A673 (cell line): ENCODE measurements at places on chromosomes 12 and 14. TPM values are rescaled to one million over a fixed set of nuclear protein-coding genes. Genes with fewer than 3 reads are reported as not detected.
A peak's percentile ranks its signal among the peaks of the same experiment; 100 is the strongest.

BEGAIN gene
- total RNA-seq: 0.84 and 1.3 TPM in 2 replicates

VDR gene
- total RNA-seq: 0.43 and 0.76 TPM in 2 replicates

DNA sequence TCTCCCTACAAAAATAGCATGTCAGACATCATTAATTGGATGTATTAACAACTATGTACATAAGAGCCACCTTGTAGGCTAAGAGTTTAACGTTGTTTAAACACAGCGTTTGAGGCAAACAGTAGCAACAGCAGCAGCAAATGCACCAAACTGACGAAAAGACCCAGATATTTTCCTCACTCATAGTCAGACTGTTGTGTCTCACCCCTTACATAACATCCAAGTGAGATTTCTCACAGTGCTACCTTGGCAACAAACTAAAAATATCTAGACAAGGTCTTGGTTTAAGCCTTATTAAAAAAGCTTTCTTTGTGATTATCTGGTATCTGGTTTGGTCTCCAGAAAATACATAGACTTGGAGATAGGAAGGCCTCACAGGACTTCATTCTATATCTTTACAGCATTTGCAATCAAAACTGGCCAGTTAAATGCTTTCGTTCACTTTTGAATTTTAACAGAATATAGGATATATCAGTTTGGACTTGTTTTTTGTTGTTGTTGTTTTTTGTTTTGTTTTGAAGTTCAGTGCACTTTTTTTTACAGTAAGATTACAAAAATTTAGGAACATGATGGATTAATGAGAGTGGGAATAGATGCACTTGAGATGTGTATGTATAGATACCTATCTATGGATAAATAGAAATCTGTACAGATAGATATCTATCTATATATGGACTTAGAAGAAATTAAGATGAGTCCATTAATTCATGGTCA is 4.1 kb downstream of the BHLHE41 start:
- no peak overlapping the region for H3K27ac ChIP-seq
- H3K36me3 ChIP-seq: no peaks in the 10 kb centered on the region
- peaks cover 22% of the 10 kb centered on the region for H3K27me3 ChIP-seq
- peaks cover 18% of the 10 kb centered on the region for H3K4me1 ChIP-seq
- no peak overlapping the region for H3K4me3 ChIP-seq

DNA sequence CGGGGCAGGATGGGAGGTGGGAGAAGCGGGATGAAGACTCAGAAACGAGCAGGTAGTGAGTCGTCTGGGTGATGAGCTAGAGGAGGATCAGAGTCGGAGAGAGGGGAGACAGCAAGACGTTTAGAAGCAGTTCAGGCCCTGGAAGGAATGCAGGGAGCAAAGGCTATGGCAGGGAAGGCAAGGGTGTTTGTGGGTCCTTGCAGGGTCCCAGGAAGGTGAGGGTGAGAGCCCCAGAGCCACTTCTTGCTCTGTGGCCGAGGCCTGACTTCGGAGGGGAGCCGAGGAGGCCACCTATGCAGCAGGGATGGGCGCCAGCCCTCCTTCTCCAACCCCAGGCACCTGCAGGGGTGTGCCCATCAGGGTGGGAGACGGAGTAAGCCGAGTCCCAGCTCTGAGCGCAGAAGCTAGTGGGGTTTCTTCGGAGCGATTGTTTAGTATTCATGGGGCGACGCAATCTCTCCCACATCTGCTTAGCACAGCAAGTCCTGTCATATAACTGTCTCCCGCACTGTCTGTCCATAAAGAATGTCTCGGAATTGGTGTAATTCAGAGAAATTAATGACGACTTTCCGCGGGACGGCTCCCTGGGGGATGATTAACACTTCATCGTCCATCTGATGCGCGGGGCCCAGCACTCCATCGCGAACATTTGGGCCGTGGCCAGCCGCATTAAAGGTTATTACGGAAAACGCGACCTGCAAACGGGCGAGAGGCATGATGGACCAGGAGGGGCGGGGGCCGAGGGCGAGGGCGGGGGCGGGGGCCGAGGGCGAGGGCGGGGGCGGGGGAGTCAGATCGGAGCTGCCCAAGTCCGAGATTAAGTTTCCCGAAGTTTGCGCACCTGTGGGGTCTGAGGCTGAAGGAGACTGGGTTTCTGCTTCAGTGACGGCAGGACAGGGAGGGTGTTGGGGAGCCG is 12.2 kb upstream of the CALCOCO1 start:
- H3K27me3 ChIP-seq: peaks cover 3% of the 10 kb centered on the region
- peak overlapping the region; percentile 29 for H3K4me3 ChIP-seq
- peak; percentile 70 for DNase-seq
- peaks cover 30% of the 10 kb centered on the region for H3K4me1 ChIP-seq

SPRING1 gene
- 21.3 and 23.0 TPM in 2 replicates for total RNA-seq

GRCh38 chr14:24315807-24316596 is 4.7 kb downstream of the LTB4R start:
- no peaks in the 10 kb centered on the region for H3K36me3 ChIP-seq
- no peak overlapping the region for H3K27ac ChIP-seq
- H3K27me3 ChIP-seq: no peaks in the 10 kb centered on the region
- no peak overlapping the region for H3K4me3 ChIP-seq
- peaks cover 3% of the 10 kb centered on the region for H3K4me1 ChIP-seq

KRT8 gene
- total RNA-seq: 15.4 and 16.2 TPM in 2 replicates

ALDH1L2 gene
- total RNA-seq: 3.4 and 4.9 TPM in 2 replicates

DNA sequence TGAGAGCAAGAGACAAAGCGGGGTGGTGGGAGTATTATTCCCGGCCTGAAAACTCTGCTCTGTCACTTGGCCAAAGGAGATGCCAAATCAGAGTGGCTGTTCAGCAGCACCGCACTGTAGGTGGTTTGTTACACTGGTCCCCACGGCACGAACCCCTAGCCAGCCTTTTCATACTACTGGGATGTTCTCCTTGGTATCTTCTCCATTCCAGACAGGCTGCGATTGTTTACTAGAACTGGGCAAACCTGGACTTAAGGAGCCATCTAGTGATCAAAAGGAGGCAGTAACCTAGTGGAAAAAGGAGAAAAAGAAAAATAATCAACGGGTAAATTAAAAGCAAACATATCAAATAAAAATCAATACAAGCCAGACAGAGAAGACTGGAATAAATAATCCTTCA is 58.9 kb upstream of the TMTC2 start:
- H3K27ac ChIP-seq: no peak overlapping the region
- H3K4me1 ChIP-seq: no peaks in the 10 kb centered on the region
- no peaks in the 10 kb centered on the region for H3K27me3 ChIP-seq
- H3K36me3 ChIP-seq: no peaks in the 10 kb centered on the region

DNA sequence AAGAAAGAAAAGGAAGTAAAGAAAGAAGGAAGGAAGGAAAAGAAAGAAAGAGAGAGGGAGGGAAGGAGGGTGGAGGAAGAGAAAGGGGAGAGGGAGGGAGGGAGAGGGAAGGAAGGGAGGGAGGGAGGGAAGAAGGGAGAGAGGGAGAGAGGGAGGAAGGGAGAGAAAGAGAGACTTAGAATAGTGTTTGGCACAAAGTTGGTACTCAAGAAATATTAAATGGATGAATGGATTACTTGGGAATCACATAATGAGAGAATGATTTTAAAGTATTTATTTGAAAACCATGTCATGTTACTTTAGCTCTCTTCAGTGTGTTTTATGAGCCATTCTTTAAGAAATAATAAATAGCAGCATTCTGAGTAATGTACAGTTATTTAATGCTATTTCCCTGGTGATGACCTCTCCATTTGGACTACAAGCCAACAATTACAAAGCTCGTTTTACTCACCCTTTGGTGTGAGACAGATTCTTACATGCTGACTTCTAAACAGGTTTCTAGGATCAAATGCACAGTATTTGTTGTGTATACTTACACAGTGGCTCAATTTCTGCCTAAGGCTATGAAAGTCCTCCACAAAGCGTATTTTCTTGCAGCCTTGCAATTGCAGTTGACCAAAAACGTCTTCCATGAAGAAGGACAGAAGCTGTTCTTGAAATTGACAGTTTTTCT is 861 bp downstream of the IL26 start:
- H3K27me3 ChIP-seq: peaks cover 19% of the 10 kb centered on the region
- H3K27ac ChIP-seq: no peak overlapping the region
- no peak for DNase-seq
- no peaks in the 10 kb centered on the region for H3K4me1 ChIP-seq
- no peak overlapping the region for H3K4me3 ChIP-seq

ART4 gene
- total RNA-seq: not detected in 2 replicates
